ENCODE measurements at places on chromosomes 2 and 18. TPM values are rescaled to one million over a fixed set of nuclear protein-coding genes. Genes with fewer than 3 reads are reported as not detected.

- no peak for DNase-seq
Measured at GRCh38 chr2:9663008-9663879, 32.4 kb upstream of the YWHAQ start.

- DNase-seq, result no peak
Measured at GRCh38 chr18:8496186-8496585, 113.1 kb upstream of the RAB12 start.

CHRNG gene
- total RNA-seq, result not detected

ABCA12 gene
- not detected for total RNA-seq

DNA sequence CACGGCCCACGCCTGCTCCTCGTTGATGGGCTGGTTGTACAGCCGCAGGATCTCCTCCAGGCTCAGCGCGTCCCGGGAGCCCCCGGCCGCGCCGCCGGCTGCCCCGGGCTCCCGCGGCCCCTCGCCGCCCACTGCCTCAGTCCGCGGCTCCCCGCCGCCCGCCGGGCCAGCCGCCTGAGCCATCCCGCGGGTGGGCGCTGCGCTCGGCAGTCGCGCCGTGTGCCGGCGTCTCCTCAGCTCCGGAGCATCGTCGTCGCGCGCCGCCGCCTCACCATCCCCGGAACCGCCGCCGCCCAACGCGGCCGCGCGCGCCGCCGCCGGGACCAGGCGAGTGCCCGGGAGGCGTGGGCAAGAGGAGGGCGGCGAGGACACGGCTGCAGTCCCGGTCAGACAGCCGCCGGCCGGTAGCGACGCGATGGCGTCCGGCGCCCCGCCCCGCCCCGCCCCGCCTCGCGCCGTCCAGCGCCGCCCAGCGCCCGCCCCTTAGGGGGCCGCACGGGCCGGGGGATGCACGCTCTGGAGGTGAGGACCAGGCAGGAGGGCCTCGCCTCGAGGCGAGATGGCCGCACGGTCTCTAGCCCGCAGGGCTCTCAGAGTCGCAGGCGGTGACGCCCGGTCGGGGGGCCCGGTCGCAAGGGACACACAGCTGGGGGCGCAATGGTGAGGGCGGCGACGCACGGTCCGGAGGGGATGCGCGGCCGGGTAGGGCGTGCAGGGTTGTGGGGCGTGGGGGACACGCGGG is at the start of gene SPIRE1:
Gene SPIRE1, minus strand, starts transcription at position 424 of the 742 bp plus-strand sequence. Its CDS starts 241 bp downstream, at position 183.
- peak; percentile 48 for DNase-seq

GRCh38 chr2:189147361-189147760 is 32.2 kb downstream of the COL5A2 start:
- no peak for DNase-seq

- DNase-seq, result peak; percentile 77
Measured at GRCh38 chr2:171160119-171160955, at the start of gene TLK1. Gene TLK1 (minus strand): TSS chr2:171160893. CDS start chr2:171160428, 465 bp downstream.

ANKRD62 gene
- not detected for total RNA-seq
